T47D (cell line): ENCODE measurements at places on chromosomes 11 and 22.

DNA sequence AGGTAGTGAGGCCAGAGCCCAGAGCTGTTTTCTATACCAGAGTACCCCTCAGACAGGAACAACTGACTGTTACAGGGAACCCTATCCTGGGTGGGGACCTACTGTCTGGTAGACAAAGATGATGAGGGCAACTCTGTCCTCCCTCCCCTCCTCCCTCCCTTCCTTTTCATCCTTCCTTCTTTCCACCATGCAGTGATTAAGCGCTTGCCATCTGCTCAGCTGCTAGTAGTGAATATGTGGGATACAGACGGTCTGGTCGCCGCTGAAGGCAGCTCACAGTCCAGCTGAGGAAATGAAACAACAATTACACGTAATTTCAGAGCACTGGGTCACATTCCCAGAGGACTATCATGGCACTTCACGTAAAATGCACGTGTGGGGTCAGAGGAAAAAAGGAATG lies 597.1 kb downstream of the BUD13 start:
- DNase-seq, result no peak

DNA sequence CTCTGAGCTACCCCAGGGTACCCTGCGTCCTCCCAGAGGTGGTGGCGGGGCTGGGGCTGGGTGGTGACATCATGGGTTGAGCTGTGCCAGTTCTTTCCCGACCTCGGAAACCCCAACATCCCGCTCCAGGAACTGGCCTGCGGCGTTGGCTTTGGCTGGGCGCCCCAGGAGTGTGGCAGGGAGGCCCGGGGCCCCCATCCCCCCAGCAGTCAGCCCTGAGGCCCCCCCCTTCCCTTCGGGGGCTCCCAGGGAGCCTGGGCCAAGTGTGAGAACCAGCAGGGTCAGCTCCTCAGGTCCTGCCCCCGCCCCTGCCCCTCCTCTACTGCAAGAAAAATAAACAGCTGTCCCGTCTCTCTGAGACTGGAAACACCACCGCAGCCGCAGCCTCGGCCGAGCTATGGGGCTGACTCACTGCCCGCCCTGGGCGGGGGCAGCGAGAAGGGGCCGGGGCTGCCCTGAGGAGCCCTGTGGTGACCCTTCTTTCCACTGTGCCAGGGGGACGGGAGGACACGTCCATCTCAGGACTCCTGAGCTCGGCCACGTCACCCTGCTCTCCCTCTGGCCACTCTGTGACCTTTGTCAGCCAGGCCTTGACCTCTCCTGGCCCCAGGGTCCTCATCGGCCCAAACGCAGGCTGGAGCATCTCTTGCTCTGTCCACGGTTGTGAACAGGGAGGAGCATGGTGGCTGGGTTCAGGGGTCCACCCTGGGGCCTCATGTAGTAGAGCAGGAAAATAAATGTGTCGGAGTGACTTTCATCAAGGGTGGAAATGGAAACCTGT lies 73.4 kb downstream of the WNT7B start:
- no peak for DNase-seq

DNA sequence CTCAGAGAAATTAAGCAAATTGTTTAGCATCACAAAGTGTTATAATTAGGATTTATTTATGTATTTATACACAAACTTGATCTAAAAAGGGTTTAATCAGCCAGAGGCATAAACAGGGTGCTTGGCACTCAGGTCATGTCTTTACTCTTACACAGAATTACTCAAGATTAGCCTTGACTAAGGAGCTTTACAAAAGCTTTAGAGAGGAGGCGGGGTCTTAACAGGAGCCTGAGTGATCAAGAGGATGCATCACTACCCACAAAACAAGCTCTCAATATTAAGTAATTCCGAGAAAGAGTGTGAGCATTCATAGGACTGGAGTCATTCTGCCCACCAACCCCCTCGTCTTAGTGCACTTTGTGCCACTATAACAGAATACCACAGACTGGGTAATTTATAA lies 103.0 kb downstream of the SPATA19 start:
- DNase-seq, result no peak

DNA sequence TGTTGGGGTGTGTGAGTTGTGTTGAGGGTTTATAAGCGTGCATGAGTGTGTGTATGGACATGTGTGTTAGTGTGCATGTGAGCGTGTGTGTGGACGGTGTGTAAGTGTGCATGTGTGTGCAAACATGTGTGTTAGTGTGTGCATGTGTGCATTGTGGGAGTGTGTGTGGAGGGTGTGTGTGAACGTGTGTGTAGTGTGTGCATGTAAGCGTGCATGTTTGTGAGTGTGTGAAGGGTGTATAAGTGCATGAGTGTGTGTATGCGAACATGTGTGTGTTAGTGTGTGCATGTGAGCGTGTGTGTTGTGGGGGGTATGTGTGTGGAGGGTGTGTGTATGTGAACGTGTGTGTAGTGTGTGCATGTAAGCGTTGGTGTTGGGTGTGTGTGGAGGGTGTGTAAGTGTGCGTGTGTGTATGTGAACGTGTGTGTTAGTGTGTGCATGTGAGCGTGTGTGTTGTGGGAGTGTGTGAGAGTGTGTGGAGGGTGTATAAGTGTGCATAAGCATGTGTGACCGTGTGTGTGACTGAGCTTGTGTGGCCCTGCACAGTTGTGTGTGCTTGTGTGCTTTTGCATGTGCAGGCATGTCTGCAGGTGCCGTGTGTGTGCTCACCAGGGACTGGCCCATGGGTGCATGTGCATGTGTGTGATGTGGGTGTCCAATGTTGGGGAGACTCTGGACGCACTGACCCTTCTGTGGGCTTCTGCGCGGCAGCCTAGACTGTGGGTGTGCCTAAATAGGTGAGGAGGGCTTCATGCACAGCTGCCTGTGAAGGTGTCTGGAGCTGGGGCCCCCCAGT lies 866.2 kb downstream of the TBC1D22A start:
- no peak for DNase-seq

DNA sequence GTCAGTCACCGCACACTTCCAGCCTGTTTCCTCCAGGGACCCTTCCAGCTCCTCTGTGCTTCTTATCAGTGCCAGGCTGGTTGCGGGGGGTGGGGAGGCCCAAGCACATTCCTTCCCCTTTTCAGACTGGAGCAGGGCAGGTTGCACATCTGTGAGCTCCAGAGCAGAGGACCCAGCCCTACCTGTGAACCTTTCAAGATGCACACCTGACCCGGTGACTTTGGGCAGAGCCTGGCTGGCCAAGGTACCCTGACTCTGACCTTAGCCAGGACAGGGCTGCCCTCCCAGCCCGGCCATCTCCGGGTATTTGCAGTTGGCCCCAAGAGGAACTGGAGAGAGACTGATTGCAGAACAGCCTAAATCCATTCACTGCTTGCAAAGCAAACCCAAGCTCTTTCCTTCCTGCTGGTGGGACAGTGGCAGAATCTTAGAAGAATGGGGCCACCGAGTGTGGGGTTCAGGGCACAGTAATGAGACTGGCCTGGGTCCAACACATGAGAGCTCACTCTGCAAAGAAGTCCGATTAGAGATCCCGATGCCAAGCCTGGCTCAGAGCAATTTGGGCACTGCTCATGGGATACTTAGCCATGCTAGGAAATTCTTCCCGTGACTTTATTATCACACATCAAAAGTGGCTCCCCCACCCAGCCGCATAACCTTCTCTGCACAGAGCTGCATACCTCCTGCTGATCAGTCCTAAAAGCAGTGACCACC lies 64.7 kb upstream of the CCND1 start:
- DNase-seq, result no peak

GRCh38 chr22:43880541-43880991 lies 11.2 kb downstream of the PNPLA5 start:
- no peak for DNase-seq

DNA sequence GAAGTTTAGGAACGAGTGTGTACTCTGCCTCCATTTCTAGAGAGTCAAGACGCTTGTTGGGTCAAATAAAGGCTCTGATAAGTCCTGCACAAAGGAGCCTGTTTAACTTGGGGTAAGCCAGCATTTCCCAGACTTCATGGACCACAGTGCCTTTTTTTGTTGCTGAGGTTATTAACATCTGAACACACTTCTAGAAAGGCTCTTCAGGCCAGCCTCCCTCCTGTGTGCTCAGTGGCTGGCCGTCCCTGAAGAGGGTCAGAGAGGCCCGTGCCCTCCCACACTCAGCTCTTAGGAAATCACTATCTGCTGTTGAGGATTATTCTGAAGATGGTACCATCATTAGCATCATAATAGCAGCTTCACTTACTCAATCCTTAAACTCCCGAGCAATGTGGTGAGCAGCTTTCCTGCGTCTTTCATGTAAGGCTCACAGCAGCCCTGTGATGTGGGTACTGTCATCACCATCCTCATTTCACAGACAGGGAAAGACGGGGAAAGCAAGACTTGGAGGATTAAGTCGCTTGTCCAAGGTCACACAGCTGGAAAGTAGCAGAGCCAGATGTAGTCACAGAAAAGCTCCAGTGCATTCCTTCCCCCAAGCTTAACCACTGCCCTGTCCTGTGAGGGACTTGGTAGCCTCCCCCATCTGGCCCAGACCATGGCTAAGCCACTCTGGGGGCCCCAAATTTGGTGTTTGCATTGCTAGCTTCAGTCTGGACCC lies 71.3 kb downstream of the TSPAN18 start:
- no peak for DNase-seq
